ENCODE measurements at places on chromosomes 1 and 21.

DNA sequence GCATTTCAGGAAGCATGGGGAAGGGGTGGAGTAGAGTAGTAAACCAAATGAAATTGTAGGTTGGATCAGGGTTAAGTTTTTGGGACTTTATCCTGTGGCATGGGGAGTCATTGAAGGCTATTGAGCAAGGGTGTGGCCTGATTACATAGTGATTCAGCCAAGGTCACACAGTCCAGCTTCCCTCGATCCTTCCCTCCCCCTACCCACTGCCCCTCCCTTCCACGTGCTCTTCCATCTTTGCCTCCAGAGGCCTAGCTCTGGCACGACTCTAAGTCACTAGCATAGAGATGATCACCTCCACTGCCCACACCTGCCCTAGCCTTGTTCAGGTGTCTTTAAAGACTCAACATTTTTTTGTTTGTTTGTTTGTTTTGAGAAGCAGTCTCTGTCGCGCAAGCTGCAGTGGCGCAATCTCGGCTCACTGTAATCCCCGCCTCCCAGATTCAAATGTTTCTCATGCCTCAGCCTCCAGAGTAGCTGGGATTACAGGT, 37.2 kb upstream of the SLC9A1 start:
- no peak for DNase-seq

- no peak for DNase-seq
Observed at GRCh38 chr1:24047110-24047477, 64.8 kb downstream of the MYOM3 start.

DNA sequence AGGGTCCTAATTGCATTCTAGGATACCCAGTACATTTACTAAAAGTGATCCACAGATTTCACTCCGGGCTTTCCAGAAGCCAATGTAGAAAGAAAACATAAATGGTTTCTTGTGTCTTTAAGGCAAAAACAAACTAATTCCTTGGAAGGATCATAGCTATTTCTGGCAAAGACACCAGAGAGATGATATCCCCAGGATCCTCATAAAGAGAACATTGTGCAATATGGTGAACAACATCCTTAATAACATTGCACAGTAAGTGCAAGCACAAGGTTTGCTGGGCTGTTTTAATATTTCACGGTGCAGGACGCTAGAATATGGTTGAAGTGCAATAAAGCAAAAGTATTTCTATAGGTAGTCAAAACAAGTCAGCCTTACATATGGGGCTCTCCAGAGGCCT, 83.0 kb downstream of the NTPCR start:
- DNase-seq, result no peak

- no peak for DNase-seq
Observed at GRCh38 chr1:10643607-10644306, 152.7 kb downstream of the CASZ1 start.

GRCh38 chr1:109193653-109194590, 19.8 kb upstream of the SARS1 start:
- DNase-seq, result no peak

DNA sequence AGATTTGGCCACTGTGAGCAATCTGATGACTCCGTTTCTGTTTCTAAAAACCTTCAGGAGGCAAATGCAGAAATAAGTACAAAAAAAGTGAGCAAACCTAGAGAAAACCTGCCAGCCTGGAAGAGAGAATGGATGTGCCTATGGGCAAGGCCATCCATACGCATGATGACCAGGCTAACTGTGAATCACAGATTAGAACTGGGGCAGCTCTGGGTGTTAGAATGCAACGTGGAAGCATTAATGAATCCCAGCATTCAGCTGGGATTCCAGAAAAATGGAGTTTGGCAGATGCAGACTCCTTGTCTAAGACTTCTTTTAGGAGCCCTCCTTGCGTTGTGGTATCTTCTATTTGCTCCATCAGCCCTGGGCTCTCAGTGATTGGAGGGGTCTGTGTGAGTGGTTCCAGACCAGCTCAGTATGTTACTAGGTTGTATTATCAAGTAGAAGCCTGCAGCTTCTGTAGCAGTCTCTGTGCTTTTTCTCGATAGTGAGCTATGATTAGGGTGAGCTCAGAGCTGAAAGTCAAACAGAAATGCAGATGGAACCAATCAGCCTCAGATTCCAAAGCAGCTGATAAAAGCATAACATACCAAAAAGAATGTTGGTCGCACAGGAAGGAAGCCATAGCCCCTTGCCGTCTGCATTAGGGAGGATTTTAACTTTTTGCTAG, 154.0 kb downstream of the PSMG1 start:
- DNase-seq, result no peak

GRCh38 chr1:228366062-228366865, 40.4 kb downstream of the TRIM11 start:
- no peak for DNase-seq

DNA sequence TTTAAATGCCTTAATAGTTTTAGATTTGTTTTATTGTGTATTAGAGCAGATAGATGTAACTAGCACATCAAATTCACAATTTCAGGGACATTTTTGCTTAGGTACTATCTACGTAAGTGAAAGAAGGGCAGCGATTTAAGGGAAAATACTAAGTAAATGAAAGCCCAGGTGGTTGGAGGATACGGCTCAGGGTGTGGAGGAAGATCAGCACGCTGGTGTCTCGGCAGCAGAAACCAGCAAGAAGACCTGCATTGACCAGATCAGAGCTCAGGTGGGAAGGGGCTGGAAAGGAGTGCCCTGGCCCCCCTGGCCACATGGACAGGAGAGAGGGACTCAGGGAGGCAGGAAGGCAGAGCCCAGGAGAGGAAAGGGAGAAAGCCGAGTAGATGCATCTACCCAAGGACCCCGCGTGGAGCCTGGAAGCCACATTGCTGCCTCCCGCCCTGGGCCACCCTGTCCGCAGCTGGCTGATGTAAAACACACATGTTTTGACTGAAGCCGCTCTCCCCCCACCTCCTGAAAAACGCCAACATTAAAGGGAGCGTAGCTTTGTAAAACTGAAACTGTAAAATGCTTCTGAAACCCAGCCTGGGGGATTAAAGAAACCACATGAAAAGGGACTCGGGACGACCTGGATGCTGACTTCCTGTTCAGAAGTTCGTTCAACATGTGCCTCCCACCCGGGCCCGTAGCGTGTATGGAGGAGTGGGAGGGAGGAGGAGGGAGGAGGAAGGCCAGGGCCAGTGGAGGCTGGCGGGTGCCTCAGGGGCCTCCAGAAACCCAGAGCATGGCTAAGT, 72.6 kb upstream of the TARDBP start:
- no peak for DNase-seq

- DNase-seq, result no peak
Observed at GRCh38 chr1:117403597-117403996, 36.3 kb downstream of the MAN1A2 start.

- DNase-seq, result no peak
Observed at GRCh38 chr1:204376465-204376864, 16.7 kb upstream of the PLEKHA6 start.

DNA sequence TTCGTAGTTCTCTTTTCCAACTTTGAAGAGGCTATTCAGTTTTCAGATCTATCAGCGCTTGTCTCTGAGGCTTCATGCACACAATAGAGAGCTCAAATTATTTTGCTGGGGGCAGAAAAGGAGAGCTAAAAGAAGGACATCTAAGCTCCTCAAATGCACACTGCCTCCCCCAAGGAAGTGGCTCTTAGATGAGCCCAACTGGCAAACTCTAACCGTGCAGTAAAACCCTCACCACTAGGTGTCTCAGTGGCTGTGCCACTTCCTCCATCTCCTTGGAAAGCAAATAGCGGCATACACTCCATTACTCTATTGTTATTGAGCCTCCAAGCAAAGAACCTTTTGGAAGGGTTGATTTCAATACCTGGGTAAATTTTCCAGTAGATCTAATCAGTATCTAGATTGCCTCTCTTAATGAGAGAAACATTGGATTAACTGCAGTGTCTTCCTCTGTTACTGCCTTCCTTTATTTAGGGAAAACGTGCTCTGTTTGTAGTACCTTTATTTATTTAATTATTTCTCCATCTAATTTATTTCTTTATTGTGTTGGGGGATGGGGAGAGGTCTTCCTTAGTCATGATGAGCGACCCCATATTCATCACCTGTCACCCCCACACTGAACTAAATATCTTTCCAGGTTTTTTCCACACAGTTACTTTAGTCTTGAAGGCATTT, 9.2 kb upstream of the SFPQ start:
- DNase-seq, result peak; percentile 58

DNA sequence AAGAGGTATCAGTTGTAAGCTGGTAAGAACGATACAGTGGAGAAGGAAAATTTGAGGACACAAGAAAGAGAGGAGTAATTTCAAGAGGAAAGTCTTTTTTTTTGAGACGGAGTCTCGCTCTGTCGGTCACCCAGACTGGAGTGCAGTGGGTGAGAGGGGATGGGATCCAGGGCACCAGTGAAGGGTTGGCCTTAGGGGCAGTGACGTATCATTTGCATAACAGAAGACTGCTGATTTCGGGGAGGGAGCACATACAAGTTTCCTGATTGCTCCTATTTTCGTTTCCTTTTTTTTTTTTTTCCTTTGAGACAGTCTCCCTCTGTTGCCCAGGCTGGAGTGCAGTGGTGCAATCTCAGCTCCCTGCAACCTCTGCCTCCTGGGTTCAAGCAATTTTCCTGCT, 4.2 kb downstream of the S100A13 start:
- DNase-seq, result no peak

- DNase-seq, result no peak
Observed at GRCh38 chr1:77468257-77468948, 186.6 kb downstream of the AK5 start.

GRCh38 chr1:96039910-96040309, 681.7 kb upstream of the PTBP2 start:
- DNase-seq, result no peak

- no peak for DNase-seq
Observed at GRCh38 chr1:161335796-161336195, 21.6 kb downstream of the SDHC start.

- DNase-seq, result no peak
Observed at GRCh38 chr1:202854787-202855186, 34.2 kb downstream of the RABIF start.

- DNase-seq, result no peak
Observed at GRCh38 chr21:29656504-29657239, 283.1 kb downstream of the GRIK1 start.

GRCh38 chr1:161834967-161835550, 68.9 kb downstream of the ATF6 start:
- DNase-seq, result no peak

GRCh38 chr1:109716121-109716520, 4.1 kb downstream of the GSTM5 start:
- no peak for DNase-seq

GRCh38 chr1:11955221-11955620, 20.7 kb downstream of the PLOD1 start:
- DNase-seq, result no peak

DNA sequence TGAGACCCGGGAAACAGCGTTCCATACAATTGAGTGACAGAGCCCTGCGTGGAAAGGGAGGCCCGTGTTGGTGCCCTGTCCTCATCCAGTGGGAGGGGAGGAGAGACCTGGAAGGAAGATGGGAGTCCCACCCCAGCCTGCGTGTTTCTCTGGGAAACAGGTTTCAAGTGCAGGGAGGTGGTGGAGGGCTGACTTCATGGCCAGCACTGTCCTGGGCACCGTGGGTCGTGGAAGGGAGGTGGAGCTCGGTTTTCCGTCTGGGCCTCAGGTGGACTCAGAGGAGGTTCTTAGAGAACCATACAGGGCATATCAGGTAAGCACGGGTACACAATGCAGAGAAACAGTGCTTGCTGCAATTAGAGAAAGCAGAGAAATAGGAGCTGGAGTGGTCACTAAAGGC, 222.6 kb downstream of the CAMTA1 start:
- DNase-seq, result no peak

GRCh38 chr1:231844986-231845502, 218.5 kb downstream of the DISC1 start:
- no peak for DNase-seq

- no peak for DNase-seq
Observed at GRCh38 chr1:226111098-226111882, 48.8 kb downstream of the H3-3A start.

GRCh38 chr21:15343066-15343465, 278.3 kb upstream of the NRIP1 start:
- DNase-seq, result no peak

DNA sequence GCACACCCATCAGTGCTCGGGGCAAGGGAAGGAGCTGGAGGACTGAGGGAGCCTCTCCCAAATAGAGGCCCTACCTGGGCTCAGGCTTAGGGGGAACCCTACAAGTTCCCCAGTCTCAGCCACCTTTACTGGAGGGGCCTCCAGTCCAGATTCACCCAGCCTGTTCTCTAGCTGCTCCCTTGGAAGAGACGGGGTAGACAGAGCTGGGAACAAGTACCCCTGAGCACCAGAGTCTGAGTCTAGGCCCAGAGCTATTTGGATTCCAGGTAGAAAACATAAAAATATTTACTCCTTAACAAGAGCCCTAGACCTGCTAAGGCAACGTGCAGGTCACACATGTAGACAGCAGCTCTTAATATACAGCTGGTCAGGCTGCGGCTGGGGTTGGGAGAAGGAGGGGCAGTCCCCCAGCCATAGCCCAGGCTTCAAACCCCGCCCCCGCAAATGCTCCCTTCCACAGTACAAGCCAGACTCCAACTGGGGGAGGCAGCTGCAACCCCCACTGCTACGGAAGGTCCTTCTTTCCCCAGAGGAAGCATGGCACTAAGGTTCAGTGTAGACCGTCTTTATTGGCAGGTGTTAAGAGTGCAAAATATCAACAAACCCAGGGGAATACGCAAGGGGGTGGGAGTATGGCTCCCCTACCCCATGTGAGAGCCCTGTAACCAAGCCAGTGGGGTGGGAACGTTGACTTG, 8.0 kb downstream of the TENT5B start:
- DNase-seq, result no peak

Data from stimulated activated CD8-positive, alpha-beta memory T cell treated with anti-CD3 and anti-CD28 coated beads, Interleukin-12 subunit alpha, Interleukin-12 subunit beta, amount 100 ng/mL, for 1 hour (primary cell).